Kidney epithelial cell (primary cell): ENCODE measurements at places on chromosomes 3 and 15.

- DNase-seq: peak; percentile 12
Measured at GRCh38 chr15:36911322-36911944, 188.9 kb downstream of the MEIS2 start.

DNA sequence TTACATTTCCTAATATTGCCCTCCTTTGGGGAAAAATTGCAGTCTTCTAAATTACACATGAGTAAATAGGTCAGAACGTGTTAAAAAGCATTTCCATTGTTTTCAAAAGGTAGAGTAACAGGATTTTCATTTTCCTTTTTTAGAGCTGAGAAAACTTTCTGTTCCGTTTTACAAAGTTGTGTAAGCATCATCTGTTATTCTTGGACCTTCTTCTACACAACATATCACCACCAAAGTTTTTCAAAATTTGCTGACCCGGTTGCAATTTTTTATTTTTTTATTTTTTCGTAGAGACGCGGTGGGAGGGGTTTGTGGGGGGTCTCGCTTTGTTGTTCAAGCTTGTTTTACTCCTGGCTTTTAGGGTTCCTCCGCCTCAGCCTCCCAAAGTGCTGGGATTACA lies 1.1 kb downstream of the CCDC39 start:
- DNase-seq: no peak

- no peak for DNase-seq
Measured at GRCh38 chr3:190448256-190448655, 1.4 kb downstream of the TMEM207 start.

- DNase-seq: no peak
Measured at GRCh38 chr3:119642746-119643473, 17.5 kb downstream of the POPDC2 start.

DNA sequence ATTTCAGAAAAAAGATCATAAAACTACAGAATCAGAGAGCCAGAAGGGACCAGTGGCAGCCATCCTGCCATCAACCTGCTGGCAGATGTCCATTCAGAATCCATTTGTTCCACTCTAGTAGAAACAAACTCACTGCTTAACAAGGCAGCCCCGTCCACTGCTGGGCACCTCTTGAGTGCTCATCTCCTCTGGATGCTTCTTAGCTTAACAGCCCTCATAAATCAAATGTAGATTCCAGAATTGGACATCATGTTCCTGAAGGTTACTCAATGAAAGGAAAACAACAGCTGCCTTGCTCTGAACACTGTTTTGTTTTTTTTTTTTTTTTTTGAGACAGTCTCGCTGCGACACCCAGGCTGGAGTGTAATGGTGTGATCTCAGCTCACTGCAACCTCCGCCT lies 37.3 kb downstream of the ABCC5 start:
- DNase-seq: peak; percentile 25
